ENCODE measurements at places on chromosomes 5 and 9. TPM values are rescaled to one million over a fixed set of nuclear protein-coding genes. Genes with fewer than 3 reads are reported as not detected.

SREK1 gene
- polyA plus RNA-seq: 191 TPM

PCDHA5 gene
- 0.11 TPM for polyA plus RNA-seq

FSTL4 gene
- 0.23 TPM for polyA plus RNA-seq

TAF11L5 gene
- not detected for polyA plus RNA-seq

F2R gene
- 49.8 TPM for polyA plus RNA-seq

MLANA gene
- polyA plus RNA-seq: 0.68 TPM

TXNDC8 gene
- not detected for polyA plus RNA-seq

MZB1 gene
- 0.83 TPM for polyA plus RNA-seq

YTHDC2 gene
- 48.5 TPM for polyA plus RNA-seq

TMEM174 gene
- polyA plus RNA-seq: not detected

TRAPPC13 gene
- 39.2 TPM for polyA plus RNA-seq

GRCh38 chr9:5910413-5911057 lies 19.8 kb downstream of the MLANA start:
- no peak for DNase-seq

- no peak for DNase-seq
Measured at GRCh38 chr5:150461231-150461630, 11.7 kb upstream of the RPS14 start.

GRCh38 chr9:36101916-36102741 lies 34.4 kb upstream of the GLIPR2 start:
- DNase-seq: no peak

GRCh38 chr5:151686674-151687407 lies at the start of gene SPARC:
TSS of gene SPARC (minus strand) at chr5:151686915. CDS start at chr5:151676188, 10,727 bp downstream.
- DNase-seq: peak; percentile 87

GRCh38 chr9:91258451-91258850 lies 103.3 kb downstream of the AUH start:
- DNase-seq: no peak

DNA sequence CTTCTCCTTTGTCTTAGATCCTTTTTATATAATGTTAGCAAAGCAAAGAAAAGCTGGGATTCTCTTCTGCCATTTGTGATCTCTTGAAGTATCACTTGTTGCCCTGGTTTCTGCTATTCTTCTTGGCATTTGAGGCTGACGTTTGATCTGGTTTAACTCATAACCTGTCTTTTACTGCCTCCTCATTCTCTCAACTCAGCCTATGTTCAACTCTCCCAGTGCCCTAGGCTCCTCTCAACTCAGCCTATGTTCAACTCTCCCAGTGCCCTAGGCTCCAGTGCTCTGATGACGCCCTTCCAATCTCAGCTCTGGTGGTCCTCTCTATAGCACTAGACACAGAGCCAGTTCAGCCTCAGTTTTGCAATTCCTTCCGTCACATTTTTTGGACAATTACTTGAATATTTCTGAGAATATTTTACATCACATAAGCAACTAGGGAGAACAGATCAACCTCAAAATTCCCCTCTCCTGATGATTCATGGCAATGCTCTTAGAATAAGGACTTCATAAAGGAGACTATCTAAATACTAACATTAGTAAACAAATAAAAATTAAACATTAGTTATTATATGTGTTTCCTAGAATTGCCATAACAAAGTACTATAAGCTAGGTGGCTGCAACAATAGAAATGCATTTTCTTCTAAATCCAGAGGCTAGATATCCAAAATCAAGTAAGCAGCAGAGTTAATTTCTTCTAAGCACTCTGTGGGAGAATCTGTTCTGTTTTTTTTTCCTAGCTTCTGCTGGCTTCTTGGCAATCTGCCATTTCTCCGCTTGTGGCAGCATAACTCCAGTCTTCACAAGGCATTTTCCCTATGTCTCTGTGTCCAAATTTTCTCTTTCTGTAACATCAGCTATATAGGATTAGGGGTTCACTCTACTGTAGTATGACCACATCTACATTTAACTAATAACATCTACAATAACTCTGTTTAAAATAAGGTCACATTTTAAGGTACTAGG lies 662.1 kb upstream of the FTMT start:
- DNase-seq: peak; percentile 70

GRCh38 chr5:132294728-132295504 lies 722 bp downstream of the SLC22A4 start:
- no peak for DNase-seq

DNA sequence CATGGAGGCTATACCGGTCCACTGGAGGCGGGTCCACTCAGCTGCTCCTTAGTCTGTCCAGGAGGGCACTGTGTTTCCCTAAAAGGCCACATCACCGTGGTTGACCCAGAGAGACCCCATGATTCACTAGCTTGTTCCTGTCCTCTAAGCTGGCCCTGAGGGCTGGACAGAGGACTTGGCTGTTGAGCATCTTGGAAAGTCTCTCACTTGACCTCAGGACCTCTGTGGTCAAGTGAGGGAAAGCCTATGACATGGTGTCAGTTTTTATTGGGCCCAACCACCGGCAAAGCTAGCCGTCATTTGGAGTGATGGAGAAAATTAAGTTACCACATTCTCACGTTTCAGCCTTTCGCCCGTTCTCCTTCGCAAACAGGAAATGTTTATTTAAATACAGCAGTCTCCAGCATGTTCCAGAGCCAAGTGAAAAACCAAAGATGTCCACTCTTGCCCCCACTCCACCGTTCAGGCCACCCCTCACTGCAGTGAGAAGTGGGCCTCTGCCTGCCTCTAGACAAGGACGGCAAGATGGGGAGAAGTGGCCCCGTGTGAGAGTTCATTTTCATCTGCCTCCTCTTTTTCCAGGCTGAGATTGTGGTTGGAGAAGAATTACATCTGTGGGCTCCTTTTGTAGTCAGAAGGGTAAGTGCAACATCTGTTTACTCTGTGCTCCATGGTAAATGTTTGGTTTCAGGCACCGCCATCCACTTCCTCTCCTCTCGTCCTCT lies 4.4 kb downstream of the SLIT3 start:
- no peak for DNase-seq

DNA sequence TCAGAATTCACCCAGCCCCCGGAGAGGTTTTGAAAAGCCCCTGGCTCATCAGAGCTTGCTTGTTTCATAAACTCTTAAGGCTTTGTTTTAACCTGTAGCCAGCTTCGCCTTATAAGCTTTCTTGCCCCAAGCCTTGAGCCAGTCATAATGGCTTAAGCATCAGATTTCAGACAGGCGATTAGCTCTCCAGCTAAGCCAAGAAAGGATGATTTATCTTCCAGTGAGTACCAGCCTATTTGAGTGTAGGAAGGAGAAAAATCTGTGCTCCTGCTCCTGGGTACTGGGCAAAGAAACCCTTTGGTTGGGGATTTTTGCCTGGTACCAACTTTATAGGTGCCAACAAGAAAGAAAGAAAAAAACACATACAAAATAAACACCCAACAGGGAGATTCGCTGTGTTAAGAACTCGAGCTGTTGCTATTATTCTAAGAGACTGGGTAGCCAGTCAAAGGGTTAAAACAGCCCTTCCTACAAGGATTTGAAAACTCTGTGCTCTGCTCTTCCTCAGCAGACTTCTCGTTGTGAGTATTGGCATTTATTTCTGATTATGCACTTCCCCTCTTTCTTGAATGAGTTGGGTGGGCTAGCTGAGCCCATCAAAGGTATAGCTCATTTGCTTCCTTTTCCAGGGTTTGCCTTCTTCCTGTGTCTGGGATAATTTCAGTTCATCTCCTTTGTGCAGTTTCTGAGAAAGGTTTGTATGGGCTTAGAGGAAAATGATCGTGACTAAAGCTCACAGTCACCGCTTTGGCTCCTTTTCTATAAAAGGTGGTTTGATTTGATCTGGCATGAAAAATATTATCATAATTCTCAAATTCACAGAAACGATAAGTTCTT lies 157.2 kb upstream of the DMRT1 start:
- no peak for DNase-seq

DNA sequence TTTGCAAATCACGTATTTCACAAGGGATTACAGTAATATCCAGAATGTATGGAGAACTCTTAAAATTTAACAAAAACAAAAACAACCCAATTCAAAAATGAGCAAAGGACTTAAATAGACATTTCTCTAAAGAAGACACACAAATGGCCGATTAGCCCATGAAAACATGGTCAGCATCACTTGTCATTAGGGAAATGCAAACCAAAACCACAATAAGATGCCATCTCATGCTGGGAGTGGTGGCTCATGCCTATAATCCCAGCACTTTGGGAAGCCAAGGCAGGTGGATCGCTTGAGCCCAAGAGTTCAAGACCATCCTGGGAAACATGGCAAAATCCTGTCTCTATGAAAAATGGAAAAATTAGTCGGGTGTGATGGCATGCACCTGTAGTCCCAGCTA lies 120.2 kb downstream of the SUSD1 start:
- no peak for DNase-seq

- no peak for DNase-seq
Measured at GRCh38 chr5:42628821-42629220, 127.8 kb upstream of the CCDC152 start.

- DNase-seq: no peak
Measured at GRCh38 chr9:127963359-127964064, 17.3 kb downstream of the EEIG1 start.

GRCh38 chr5:33364406-33364805 lies 76.4 kb upstream of the TARS1 start:
- no peak for DNase-seq

DNA sequence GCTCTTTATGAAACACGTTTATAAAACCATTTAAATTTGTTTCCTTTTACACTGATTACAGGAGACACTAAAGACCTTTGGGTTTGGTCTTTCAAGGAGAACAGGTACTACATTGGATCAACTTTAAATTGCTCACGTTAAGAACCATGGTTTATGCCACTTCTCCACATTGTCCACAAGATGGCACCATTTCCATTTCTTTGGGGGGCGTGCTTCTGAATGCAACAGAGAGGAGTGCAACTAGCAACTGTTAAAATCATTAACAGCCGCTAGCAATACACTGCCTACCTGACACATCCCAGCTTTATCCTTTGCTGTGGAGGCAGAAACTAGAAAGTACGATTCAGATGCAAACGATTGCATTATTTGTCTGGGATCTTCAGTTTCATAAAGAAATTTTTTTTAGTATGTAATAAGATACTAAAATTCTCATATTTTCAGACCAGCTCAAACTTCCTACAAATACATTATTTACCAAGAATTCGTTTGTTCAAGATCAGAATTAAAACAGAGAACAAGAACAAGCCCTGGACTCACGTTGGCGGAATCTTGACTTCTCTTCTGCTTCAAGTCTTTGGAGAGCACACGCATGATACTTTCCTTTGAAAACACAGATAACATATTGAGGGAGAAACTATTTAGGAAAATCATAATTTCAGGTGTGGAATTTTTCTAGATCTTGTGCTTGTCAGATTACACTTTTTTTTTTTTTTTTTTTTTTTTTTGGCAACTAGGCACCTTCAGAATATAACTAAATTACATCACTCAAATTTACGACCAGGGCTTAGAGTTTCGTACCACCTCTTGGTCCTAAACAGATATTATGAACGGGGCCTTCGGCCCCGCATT lies 702 bp downstream of the CDC20B start:
- no peak for DNase-seq

DNA sequence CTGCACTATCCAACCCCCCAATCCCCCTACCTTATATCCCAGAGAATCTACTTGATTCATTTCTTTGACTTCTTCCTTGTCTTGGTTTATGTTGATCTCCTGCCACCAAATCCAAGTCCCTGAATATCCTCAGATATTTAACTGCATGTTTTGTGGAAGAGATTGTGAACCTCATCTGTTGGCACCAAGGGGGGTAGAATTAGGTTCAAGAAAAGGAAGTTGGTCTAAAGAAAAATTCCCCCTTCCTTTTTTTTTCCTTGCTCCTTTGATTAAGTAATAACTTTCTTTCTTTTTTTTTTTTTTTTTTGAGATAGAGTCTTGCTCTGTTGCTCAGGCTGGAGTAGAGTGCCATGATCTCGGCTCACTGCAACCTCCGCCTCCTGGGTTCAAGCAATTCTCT lies 526 bp upstream of the CD14 start:
- DNase-seq: no peak

- no peak for DNase-seq
Measured at GRCh38 chr5:42361315-42361688, 61.9 kb upstream of the GHR start.

GRCh38 chr5:93642526-93642925 lies 59.5 kb downstream of the NR2F1 start:
- no peak for DNase-seq

- DNase-seq: no peak
Measured at GRCh38 chr9:113483676-113484257, 20.2 kb downstream of the RGS3 start.

- no peak for DNase-seq
Measured at GRCh38 chr9:114143234-114143633, 12.1 kb upstream of the COL27A1 start.

- no peak for DNase-seq
Measured at GRCh38 chr5:125236981-125237380, 490.5 kb upstream of the ZNF608 start.

DNA sequence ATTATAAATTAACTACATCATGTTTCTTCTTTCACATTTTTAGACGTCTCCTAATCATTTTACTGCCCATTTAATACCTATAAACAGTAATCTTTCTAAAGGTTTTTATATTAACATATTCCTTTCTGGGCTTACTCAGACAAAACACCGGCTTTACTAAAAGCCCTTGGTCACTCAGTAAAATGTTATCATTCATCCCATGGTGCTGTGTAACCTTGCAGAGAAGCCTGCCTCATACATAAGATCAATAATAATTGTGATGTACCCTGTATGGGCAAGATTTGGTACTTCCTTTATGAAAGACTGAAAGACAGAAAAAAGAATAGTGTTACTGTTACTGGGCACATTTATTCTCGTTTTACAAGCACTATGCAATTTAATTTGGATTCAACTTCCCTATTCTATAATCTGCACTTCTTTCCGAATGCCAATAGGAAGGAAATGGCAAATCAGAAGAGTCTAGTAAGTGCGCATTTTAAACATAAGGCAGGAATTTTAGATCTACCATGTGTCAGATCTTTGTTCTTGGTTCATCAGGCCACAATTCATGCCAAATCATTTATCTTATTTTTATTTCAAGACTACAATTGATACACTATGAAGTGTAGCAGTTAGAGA lies 522.2 kb downstream of the CSNK1G3 start:
- DNase-seq: no peak

GRCh38 chr5:150057996-150058395 lies 28.4 kb downstream of the CSF1R start:
- DNase-seq: no peak

GRCh38 chr9:115980502-115980901 lies 173.1 kb upstream of the PAPPA start:
- no peak for DNase-seq

DNA sequence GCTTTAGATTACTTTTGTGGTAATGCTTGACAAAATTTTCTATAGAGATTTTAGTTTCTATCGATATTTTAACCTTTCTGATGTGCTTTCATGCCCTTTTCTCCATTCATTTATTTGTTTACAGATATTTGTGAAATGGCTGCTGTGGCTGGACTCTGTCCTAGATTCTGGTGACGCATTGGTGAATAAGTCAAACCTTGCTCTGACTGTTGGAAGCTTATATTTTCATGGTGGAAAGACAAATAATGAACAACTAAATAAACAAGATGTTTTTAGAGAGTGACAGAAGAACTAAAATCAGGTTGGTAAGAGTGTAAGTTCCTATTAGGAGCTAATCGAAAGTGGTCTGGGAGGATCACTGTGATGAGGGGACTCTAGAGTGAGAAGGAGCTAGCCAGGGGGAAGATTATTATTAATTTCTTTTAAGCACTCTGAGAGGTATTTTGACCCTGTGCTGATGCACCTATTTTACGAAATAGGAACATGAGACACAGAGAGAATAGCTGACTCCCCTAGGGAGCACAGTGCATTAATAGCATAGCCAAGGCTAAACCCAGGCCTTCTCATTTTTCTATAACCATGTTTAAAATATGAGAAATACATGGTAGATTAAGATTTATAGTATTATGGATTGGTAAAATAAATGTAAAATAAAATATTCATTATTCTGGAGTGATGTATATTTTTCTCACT lies 411.9 kb upstream of the ARRDC3 start:
- no peak for DNase-seq

- no peak for DNase-seq
Measured at GRCh38 chr9:7240569-7241311, 483.0 kb downstream of the KDM4C start.
